Activated T-cell treated with anti-CD3 and anti-CD28 coated beads, Interleukin-2, amount 50 U/mL, for 4 hours (primary cell): ENCODE measurements at places on chromosomes 3 and 15. TPM values are rescaled to one million over a fixed set of nuclear protein-coding genes. Genes with fewer than 3 reads are reported as not detected.

Gene P3H2
- total RNA-seq, result 0.19 TPM

DNA sequence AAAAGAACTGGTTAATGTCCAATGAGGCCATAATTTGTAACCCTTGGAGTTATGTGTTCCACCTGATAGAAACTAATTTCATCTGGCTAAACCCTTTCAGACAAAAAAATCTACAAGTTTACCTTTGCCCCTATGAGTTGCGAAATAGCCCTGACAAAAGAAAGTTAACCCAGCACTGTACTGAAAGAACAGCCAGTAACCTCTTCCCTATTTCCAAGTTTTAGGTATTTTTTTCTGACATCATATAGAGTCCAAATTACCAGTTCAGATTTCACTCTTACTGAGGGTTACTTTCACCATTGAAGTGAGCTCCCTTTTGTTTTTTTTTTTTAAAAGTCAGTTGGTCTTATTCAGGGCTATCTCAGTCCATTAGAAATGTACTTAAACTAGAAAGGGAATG, 42.8 kb upstream of the PTPRG start:
- no peak for DNase-seq

- DNase-seq, result no peak
These were observed 180.1 kb upstream of the BCL6 start for GRCh38 chr3:187925326-187925725.

Gene RPL39L
- total RNA-seq, result 4.7 TPM

DNA sequence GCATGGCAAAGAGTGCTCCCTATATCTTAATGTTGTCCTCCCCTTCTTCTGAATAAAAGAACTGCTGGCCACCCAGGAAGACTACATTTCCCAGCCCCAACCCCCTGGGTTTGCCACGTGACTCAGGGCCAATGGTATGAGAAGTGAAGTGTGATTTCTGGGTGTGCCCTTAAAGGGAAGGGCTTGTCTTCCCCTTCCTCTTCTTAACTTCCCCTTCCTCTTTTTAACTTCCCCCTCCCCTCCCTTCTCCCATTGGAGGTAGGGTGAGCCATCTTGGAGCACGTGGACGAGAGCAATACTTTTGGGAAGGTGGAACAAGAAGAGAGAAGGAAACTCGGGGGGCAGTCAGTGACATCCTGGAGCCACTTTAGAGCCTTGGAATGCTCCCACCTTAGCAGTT, 6.8 kb upstream of the KBTBD12 start:
- DNase-seq, result no peak

DNA sequence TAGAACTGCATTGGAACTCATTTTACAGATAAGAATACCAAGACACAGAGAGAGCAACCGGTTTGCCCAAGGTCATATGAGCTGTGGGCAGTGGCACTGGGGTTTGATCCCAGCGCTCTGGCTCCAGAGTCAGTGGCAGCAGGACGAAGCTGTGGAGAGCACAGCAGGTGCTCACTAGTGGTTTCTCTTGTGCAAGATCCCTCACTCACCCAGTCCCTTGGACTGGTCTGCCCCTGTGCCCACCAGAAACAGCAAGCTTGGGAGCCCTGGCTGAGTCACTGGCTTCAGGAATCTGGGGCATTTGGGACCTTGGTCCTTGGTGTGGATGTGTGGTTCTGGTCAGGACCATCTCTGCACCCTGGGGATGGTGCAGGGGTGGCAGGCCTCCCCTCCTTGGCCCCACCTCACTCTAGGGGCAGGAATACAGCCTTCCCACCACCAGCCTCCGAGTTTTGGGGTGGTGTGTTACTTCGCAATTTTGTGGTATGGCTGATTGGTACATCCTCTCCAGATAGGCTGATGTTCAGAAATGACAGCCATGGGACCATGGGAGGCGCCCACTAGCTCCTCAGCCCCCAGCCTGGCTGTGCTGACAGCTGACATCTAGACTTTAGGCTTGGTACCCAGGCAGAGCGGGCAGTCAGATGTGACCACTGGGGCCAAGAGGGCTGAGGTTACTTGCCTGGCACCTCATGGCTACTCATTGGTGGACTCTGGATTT, 104.6 kb downstream of the LSM3 start:
- no peak for DNase-seq

Gene MESP1
- 3.1 TPM for total RNA-seq

- no peak for DNase-seq
These were observed 15.7 kb upstream of the CAND2 start for GRCh38 chr3:12780751-12781150.

DNA sequence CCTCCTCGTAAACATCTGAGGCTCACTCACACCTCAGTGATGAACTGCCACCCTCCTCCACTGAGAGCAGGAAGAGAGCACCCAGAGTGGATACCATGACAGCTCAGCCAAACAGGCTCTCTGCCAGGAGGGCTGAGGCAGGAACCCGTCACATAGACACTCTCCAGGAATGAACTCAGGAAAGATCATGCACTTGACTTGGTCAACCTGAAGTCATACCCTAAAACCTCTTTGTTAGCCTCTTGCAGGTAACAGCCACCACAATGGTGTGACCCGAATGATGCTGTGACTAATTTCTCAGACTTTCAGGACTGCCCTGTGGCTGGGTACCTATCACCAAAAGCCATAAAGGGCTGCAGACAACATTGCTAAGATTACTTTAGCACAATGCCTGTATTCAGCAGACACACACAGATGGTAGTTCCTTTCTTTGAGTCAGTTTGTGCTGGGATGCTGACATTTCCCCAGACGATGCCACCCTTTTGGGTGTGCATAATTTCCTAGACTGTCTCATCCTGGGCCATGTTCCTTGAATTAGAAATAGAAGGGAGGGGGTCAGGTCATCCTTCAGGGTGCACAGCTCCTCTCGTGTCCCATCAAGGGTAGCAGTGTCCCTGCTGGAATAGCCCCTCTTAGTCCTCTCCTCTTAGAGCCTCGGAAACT, 30.3 kb downstream of the CX3CR1 start:
- no peak for DNase-seq

DNA sequence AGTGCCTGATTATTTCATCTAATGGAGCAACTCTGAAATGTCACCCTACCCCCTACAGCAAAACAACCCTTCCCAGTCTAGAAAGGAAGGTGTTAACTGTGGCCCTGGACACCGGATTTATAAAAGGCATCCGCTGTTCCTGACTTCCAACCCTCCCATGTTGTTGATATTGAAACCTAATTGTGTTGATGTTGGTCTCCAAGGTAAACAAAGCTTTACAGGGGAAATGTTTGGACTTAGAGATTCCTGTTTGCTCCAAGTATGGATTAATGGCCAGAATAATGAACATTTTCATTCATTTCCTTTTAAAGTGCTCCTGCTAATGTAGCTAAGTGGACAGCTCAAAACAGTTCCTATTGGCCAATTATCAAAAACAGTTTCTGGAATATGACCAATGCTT, 19.4 kb upstream of the LMCD1 start:
- DNase-seq, result no peak

- no peak for DNase-seq
These were observed 531.8 kb downstream of the EPHB1 start for GRCh38 chr3:135326851-135327250.

Gene CTDSPL
- total RNA-seq, result 1.7 TPM

DNA sequence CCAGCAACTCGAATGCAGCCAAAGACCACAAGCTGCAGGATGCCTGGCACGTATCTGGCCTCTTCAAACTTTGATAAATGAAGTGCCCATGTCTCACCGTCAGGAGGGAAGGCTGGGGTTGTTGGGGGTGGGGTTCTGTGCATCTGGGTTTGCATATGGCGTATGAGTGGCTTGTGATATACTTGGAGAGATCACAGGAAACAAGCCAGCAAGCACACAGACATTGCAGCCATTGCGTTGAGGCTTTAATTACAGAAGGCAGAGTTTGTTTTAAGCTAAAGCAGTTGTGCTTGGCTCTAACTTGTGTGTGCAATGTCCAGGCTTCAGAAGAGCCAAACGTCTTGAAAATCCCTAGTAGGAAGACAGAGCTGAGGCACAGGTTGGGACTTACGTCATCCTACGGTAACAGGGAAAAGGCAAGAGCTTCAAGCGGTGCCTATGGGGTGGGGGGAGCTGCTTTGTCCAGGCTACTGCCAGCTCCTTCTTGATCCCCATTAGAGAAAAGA, 109.2 kb downstream of the ASB7 start:
- DNase-seq, result no peak

DNA sequence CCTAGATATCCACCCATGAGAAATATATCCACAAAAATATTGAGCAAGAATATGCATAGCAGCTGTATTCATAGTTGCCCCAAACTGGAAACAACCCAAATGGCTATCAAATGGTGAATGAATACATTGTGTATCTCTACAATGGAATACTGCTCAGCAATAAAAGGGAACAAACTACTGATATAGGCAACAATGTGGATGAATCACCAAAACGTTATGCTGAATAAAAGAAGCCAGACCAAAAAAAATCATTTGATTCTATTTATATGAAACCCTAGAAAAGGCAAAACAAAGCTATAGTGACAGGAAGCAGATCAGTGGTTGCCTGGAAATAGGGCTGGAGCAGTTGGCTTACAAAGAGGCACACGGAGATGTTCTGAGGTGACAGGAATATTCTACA, 15.5 kb upstream of the CMTM7 start:
- DNase-seq, result no peak

- DNase-seq, result no peak
These were observed 12.1 kb downstream of the GATA2 start for GRCh38 chr3:128480717-128481437.

- peak; percentile 54 for DNase-seq
These were observed 44.8 kb upstream of the RNU6-1 start for GRCh38 chr15:67884514-67885174.

Gene LYZL4
- not detected for total RNA-seq

Gene UROC1
- total RNA-seq, result not detected

- no peak for DNase-seq
These were observed 7.6 kb downstream of the NR1D2 start for GRCh38 chr3:23952646-23953045.

Gene TMEM158
- total RNA-seq, result 0.89 TPM

DNA sequence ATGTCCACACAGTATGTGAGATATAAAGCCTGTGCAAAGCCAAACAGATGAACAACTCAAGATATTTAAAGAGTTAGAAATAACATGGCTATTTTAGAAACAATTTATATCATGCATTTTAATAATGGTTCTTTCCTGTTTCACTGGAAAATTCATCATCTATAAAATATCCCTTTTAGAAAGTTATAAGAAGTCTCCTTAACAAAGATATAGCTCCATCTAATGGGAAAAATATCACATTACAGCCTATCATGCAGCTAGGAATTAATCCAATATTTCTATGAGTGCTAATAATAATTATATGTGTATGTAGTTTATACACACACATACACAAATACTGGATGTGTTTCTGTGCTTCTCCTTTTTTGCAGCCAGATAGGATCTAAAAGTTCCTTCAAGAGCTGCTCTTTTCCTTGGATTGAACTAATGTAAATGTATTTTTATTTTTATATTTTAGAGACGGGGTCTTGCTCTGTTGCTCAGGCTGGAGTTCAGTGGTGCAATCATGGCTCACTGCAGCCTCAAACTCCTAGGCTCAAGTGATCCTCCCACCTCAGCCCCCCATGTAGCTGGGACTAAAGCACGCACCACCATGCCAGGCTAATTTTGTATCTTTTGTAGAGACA, 21.6 kb downstream of the RPL22L1 start:
- DNase-seq, result no peak

GRCh38 chr3:47433796-47434195, 41.9 kb downstream of the SCAP start:
- no peak for DNase-seq

DNA sequence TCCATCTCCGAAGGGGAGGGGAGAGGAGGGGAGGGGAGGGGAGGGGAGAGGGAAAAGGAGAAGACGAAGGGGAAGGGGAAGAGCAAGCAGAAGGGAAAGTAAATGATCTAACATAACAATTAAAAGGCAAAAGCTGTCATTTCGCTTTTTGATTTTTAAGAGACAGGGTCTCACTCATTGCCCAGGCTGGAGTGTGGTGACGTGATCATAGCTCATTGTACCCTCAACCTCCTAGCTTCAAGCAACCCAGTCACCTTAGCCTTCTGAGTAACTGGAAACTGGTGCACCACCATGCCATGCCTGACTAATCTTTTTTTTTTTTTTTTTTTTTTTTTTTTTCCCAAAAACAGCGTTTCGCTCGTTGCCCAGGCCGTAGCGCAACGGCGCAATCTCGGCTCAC, 22.6 kb downstream of the ADAM10 start:
- no peak for DNase-seq

GRCh38 chr15:78675617-78676360, 34.8 kb upstream of the CHRNB4 start:
- no peak for DNase-seq

DNA sequence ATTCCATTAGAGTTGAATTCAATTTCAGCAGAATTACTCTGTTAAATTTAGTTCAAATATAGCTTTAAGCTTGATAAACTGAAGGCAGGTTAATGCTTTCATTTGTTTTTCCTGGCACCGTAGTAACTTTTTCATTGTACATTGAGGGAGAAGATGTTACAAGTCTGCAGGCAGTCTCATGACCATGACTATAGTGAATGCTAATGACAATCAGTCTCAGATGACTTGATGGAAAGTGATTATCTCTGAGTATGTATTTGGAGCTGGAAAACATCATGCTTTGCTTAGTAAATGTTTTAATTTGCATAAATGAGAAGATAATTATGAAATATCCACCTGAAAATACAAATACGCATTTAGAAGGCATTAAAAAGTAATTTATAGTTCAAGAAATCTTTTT, 16.0 kb upstream of the RNF7 start:
- DNase-seq, result no peak

DNA sequence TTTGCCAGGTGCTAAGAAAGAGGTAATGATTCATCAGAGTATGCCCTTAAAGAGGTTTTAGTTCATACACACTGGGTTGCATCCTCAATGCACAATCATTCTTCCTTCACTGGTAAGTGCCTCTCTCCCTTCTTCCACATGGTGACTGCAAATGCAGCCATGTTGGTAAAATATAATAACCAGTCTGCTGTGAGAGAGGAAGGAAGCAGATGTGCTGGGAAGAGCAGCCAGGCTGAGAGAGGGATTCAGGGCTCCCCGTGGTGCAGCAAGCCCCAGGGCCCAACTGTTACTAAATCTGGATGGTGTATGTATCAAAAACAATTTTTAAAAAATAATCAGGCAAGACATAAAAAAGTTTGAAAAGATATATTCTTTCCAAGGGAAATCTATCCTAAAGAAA, 498.1 kb downstream of the MAGI1 start:
- DNase-seq, result no peak
